ENCODE measurements at places on chromosomes 2 and 18. TPM values are rescaled to one million over a fixed set of nuclear protein-coding genes. Genes with fewer than 3 reads are reported as not detected.

The LYPD6B gene
- polyA plus RNA-seq, result 30.8 TPM

The PLGLB2 gene
- 0.88 TPM for polyA plus RNA-seq

The ADCYAP1 gene
- polyA plus RNA-seq, result not detected

The SERPINB7 gene
- polyA plus RNA-seq, result 408 TPM

The RAB17 gene
- 3.7 TPM for polyA plus RNA-seq

The UGT1A8 gene
- 0.41 TPM for polyA plus RNA-seq

The CHRNG gene
- polyA plus RNA-seq, result not detected

The CCDC178 gene
- polyA plus RNA-seq, result 0.07 TPM

DNA sequence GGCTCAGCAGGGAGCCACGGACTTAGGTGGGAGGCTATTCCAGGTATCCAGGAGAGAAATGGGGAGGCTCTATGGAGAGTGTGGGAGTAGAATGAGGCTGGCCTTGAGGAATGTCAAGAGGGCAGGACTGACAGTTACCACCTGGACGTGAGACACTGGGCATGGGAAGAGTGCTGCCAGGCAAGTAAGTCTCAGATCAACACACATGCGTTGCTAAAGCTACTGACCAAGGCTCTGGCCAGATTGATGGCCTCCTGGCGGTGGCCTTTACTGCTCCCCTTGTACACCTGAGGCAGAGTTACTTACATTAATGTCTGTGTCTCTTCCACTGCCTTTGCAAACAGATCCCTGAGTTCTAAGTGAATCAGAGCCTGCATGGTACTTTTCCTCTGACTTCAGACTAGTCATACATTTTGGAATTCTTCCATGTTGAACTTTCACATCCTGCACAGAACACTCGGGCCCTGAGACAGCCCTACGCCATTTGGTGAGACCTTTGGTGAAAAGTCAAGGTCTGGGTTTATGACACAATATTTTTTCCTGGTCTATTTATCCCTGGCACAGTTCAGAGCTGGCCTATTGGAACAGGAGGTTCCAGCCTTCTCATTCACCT, 398.8 kb upstream of the TRIB2 start:
- DNase-seq, result peak; percentile 91

- DNase-seq, result no peak
Observed at GRCh38 chr2:25853038-25853638, 25.1 kb downstream of the ASXL2 start.

GRCh38 chr2:207238831-207239701, 73.3 kb upstream of the KLF7 start:
- DNase-seq, result peak; percentile 99

DNA sequence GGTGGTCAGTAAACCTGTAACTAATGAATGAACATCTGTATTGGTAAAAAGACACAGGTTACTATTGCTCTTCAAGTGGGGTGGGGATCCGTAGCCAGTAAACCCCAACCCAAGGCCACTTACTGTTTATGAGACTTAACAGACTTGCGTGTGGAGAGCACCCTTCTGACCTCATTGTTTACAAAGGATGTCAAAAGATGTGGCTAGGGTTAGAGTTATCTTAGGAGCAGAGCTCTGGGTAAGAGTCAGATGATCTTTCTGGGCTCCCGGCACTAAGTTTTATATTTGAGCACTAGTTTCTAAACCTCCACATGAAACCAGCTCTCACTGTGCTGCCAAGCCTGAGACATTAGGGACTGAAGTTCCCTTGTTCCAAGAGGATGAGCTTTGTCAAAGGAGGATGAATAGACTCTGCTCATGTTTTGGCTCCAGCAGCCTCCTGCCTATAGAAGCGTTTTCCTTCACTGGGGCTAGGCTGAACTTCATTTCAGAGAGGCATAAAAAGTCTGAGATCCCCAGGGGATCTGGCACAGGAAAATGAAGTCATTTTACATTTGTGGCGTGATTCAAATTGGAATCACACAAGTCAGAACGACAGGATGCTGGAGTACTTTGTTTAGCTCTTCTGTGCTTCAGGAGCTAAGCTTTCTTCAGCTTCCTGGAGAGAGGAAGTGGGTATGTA, 403.1 kb upstream of the TRIB2 start:
- no peak for DNase-seq

- no peak for DNase-seq
Observed at GRCh38 chr2:236912326-236913120, 173.2 kb upstream of the COPS8 start.

DNA sequence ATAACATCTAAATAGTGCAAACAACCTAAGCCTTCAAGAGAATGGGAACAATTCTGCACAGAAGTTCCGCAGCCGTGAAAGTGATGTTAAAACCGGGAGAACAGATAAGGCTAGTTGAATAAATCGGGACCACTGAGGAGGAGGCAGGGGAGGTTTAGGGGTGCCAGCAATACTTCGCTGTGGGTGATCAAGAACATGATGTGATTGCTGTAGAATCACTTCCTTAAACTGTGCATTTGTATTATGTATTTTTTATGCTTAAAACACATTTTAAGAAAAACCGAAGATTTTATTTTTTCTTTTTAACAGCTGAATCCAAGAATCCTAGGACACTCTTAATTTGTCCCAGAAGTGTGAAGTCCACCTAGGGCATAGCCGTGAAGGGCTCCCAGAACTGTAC, 33.6 kb downstream of the TTC32 start:
- no peak for DNase-seq

DNA sequence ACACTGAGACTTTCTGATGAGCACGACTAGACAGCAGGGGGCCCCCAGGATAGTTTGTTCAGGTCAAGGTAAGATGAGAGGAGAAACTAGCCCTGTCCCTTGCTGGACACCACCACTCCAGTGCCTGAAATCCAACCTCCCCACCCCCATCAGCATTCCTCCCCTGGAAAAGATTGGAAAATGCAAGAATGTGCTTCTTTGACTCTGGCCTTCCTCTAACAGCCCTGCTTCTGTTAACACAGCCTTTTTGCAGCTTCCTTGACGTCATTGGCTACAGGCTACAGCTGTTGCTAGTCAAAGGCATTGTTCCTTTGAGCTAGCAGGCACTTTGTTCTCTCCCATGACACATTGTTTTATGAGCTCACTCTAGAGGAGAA, 20.1 kb upstream of the LTBP1 start:
- no peak for DNase-seq

DNA sequence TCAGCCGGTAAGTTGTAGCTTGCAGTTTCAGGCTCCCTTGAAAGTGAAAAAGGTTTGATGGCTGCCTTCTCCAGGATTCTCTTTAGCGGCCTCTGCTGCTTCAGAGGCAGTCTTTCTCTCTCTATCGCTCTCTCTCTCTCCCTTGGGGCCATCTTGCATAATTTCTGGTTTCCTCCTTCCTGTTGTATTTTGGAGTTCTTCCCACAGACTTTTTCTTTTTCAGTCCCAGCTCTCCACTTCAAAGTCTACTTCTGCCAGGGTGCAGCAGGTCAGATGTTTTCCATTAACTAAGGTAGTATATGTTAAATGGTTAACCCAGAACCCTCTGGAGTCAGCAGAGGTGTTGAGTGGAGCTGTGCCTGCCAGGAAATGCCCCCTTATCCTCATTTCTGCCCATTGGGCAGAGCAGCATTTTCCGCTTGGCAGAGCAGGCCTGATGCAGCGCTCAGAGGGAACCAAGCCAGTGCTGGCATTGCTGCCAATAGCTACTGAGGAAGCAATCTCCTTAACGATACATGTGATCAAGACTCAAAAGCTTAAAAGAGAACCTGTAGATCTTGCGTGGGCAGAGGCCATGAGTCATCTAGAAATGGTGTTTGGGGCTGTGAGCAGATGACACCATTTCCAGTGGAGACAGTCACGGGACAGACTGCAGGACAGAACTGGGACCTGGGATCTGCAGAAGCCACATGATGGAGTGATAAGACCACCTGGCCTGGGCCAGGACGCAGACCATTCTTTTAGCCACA, 20.8 kb downstream of the DBI start:
- no peak for DNase-seq

DNA sequence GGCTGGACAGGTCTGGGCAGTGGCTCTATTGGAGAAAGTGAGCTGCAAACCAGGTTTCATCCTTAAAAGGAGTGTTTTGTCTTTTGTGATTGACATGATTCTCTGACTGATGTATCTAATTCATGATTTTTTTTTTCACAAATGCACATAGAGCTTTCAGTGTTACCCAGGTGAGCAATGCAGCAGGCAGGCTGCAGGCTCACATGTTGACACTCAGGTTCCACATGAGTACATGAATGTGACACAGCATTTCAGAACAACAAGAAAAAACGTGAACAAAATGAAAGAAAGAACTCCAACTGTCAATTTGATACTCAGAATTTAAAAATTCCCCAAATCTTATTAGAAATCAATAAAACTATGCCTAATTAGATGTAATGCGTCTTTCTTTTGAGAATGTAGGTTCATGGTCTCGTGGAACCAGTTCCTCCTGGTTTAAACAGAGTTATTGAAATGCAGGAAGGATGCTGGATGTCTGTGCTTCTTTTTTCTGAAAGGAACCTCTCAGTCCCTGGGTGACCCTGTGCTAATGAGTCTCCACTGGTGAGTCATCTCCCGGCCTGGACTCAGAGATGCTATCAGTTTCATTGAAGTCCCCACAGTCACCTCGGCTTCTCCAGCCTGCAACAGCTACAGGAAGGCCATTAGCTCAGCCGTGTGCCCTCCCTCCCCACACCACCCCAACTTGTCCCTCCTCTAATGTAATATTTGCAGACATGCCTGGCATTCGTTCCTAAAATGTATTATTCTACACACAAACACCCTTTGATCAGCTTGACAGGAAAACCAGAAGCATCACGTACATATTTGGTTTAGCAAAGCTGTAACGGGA, 430.4 kb downstream of the LPIN1 start:
- no peak for DNase-seq

GRCh38 chr2:46413631-46414030, 65.7 kb upstream of the TMEM247 start:
- no peak for DNase-seq

All from keratinocyte (primary cell).